T-helper 17 cell (primary cell): ENCODE measurements at places on chromosomes 3 and 15.

DNA sequence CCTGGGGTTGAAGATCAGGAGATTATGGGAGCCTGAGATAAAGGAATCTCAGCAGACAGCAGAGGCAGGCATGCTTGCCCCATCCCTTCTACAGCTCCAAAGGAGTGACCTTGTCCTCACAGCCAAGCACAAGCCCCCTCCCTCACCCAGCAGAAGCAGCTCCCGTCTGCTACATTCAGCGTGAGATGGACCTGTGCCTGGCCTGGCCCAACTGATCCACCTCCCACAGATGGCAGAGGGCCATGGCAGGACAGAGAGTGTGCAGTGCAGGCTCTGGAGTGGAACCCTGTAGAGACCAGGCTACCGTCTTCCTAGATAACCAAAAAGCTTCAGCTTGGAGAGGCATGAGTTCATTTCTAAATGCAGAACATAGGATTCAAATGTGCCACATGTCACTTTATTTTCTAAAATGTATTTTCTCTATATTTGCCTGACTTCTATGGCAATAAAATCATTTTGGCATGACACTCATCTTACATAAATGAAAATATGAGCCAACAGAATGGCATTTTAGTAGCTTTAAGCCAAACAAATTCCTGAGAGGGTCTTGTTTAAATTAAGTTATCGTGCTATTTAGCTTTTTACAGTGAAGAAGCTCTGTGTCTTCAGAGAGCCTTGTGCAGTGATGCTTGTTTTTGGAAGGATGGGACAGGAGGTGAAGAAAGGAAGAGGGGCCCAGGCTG, 43.7 kb downstream of the SLC12A8 start:
- DNase-seq: no peak

GRCh38 chr3:14357463-14357862, 44.9 kb upstream of the SLC6A6 start:
- no peak for DNase-seq

GRCh38 chr3:53551324-53551723, 56.9 kb downstream of the CACNA1D start:
- no peak for DNase-seq

GRCh38 chr3:70090322-70090913, 90.9 kb downstream of the SAMMSON start:
- DNase-seq: no peak

GRCh38 chr15:74376226-74376625, 8.8 kb upstream of the CYP11A1 start:
- no peak for DNase-seq

- no peak for DNase-seq
Observed at GRCh38 chr3:62919784-62920465, 44.7 kb upstream of the CADPS start.

DNA sequence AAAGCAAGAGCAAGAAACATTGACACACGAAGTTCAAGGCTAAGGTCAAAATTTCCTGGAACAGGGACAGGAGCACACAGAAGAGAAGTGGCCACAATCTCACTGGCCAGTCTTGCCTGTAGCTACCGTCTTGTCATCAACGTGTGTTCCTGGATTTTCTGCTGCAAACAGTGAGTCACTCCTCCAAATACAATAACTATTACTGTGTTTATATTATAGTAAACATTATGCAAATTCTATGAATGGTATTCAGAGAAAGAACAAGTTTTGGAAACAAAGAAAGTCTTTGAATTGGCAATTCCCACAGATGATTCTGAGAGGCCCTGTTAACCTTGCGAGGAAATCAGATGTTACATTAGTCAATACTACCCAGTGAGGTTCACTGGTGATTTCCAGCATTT, 220.5 kb downstream of the FAM43A start:
- no peak for DNase-seq

GRCh38 chr15:38061856-38062649, 127.6 kb downstream of the TMCO5A start:
- DNase-seq: no peak

- DNase-seq: no peak
Observed at GRCh38 chr15:72474466-72474911, 359 bp downstream of the ARIH1 start.

DNA sequence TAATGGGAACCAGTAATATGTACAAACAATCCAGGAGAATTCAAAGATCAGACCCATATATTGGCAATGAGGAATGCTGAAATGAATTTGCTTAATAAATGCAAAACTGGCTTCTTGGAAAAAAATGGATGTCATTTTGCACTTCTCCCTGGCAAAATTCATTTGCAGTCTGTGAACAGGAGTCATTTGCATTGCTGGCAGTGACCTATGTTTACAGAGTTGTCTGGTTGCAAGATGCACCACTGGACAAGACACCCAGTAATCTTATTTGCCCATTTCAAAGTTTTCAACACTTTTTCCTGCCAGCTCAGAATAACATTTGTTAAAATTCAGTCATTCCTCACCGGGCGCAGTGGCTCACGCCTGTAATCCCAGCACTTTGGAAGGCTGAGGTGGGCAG, 123.5 kb upstream of the KCNAB1 start:
- DNase-seq: no peak

DNA sequence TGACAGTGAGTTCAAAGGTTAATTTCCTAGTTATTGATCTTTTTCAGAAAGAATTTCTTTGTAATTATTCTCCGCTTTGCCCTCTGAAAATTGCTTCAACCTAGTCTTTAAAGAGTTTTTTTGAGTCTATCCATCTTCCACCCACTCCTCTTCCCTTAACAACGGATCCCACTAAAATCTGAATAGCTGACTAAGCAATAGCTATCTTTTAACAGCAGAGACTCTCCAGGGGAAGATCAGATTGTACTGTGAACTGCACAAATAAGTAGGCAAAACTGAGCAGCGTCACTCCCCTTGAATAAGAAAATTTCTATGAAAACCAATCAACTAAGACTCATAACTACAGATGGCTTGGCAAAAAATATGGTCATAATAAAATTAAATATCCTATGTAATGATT, 127.9 kb downstream of the TUSC7 start:
- DNase-seq: no peak

DNA sequence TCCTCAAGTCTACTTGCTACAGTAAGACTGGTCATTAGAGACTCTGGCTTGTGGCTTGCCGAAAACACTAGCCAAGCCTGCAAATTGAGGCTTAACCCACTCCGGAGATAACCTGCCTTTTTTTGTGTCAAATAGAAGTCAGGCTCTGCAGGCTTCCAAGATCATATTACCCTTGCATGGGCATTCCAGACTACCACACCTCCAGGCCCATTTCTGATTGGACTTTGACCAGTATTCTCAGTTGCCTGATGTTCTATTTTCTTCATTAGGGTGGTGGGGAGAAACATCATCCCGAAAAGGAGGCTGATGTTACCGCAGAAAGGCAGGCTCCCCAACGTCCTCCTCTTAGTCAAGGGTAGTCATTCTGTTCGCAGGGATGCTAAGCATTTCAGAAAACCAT, 68.1 kb upstream of the FOXP1 start:
- DNase-seq: no peak

GRCh38 chr3:30273304-30274072, 332.9 kb upstream of the TGFBR2 start:
- DNase-seq: no peak

DNA sequence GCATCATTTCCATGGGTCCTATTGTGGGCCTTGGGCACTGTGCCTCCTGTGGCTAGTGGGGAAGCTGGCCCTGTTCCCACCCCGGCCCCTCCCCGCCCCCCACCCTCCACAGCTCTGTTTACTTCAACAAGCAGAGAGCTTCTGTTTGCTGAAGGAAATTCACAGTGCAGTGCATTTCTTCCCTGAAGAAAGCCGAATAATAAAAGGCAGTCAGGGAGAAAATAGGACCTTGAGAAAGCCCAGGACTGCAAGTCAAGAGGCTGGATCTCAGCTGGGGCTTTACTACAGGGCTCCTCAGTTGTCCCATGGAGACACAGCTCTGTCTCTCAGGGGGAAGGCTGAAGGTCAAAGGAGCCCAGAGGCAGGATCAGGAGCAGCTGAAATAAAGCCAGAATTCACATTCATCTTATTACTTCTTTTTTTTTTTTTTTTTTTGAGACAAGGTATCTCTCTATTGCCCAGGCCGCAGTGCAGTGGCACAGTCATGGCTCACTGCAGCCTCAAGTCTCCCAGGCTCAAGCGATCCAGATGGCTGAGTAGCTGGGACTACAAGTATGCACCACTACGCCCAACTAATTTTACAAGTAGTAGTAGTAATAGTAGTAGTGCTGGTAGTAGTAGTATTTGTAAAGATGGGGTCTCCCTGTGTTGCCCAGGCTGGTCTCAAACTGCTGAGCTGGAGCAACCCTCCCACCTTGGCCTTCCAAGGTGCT, 33.0 kb upstream of the LACTB start:
- no peak for DNase-seq

GRCh38 chr3:112397556-112397955, 64.6 kb downstream of the CD200 start:
- no peak for DNase-seq

GRCh38 chr15:77057072-77057471, 13.8 kb downstream of the TSPAN3 start:
- DNase-seq: no peak

GRCh38 chr3:134080761-134081160, 51.0 kb upstream of the SLCO2A1 start:
- DNase-seq: no peak

GRCh38 chr15:67411486-67411885, 109.4 kb upstream of the C15orf61 start:
- DNase-seq: no peak

GRCh38 chr15:62360332-62361097, 195.4 kb upstream of the C2CD4B start:
- DNase-seq: no peak

DNA sequence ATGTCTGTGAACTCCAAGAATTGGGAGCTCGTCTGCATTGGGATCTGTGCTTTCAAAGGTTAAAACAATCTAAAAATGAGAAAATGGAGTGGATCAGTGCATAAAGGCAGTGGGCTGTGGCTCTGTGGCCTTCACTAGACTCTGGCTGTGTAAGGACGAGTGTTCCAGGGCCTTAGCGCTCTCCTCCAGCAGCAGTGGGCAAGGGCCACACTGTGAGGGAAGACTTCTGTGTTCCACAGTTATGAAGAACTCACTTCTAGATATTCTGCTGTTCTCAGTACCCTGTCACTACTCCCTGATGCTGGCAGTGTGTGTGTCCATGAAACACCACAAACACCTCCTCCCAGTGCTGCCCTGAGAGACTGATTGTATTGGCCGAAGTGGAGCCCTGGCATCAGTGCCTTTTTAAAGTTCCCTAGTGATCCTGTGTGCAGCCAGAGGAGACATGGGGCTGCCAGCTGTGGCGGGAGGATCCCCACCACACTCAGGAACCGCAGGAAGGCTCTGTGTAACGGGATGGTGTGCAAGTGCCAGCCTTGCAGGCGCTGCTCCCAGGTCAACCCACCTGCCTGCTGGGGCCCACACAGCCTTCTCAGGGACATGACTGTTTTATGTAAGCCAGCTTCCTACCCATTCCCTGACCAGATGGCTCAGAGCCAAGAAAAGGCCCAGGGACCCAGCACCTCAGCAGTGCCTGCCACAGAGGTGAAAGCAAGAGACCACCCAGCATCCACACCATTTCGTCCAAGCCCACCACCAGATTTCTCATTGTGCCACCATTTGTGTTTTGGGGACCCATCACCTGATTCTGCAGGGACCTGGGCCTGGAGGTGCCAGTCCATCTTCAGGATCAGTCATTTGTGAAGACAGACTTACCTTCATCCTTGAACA, 40.4 kb downstream of the ABTB1 start:
- DNase-seq: no peak

- no peak for DNase-seq
Observed at GRCh38 chr3:66106788-66107187, 68.1 kb upstream of the MAGI1 start.

GRCh38 chr3:138890555-138891187, 55.9 kb upstream of the PIK3CB start:
- no peak for DNase-seq

DNA sequence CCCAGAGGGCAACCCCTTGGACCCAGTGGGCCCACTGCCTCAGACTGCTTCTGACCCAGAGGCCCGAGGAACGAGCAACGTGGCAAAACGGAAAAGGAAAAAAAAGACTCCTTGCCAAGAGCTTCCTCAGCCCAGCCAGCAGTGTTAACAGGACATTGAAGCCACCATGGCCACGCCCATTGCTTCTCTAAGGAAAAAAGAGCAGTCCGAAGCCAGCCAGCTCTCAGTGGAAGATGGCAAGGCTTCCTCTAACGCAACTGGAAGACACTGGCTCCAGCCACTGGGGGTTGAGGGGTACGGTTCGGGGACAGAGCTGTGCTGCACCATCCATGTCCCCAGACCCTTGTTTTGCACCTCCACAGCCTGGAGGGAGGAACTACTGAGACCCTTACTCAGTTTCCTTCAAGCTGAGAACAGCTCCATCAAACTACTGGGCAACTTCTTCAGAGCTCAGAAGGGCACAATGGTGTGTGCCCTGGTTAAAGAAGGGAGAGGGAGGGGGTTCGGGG, 10.7 kb downstream of the BMF start:
- no peak for DNase-seq

GRCh38 chr3:186070133-186070532, 38.8 kb downstream of the ETV5 start:
- DNase-seq: no peak

DNA sequence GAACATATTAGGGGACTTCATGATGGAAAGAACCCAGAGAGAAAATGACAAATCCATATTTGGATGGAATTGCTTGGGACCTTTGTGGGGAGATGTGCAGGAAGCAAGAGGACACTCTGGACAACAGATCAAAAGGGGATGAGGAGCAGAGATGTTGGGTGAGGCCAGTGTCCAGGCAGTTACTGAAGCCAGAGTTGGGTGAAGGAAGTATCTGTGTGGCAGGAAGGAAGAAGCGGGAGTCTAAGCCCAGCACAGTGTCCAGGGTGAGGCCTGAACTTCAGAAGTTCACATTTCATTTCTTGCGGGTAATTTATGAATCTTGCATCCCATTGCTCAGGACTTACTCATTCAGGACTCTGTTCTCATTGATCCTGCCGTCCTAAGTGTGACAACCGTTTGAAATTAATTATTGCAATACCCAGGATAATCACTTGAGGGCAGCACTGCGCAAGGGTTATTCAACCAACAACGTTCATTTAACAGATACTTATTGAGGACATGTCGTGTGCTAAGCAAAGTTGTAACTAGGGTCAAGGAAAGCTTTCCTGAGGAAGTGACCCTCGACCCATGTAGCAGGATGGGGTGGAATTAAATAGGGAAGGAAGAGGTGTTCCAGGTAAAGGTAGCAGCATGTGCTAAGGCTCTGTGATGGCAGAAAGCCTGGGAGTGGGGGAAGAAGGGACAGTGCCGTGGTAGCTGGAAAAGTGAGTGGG, 61.3 kb upstream of the CMTM8 start:
- no peak for DNase-seq

GRCh38 chr3:120688121-120688520, 6.1 kb upstream of the HGD start:
- no peak for DNase-seq

DNA sequence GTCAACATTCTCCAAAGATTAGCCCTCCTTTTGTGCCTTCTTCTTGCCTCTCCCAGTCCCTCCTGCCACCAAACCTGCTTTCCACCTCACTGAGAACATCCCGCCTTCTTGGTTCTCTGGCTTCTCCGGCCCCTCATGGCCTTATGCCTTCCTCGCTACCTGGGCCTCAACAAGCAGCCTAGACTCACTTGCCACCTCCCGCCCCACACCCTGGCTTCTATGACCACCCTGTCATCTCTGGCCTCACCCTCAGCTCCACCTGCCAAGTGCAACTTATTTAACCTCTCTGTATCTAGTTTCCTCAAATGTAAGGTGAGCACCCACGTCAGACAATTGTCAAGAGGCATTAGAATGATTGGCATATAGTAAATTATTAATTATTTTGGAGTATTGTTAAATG, 68.8 kb upstream of the MEX3B start:
- DNase-seq: no peak
